GM12891 (cell line): ENCODE measurements at places on chromosomes 16 and 17.

- no peak for DNase-seq
Measured at GRCh38 chr16:24514096-24514495, 25.3 kb upstream of the RBBP6 start.

GRCh38 chr16:19874026-19874425 is 10.6 kb downstream of the GPRC5B start:
- no peak for DNase-seq

GRCh38 chr17:27088767-27089078 is 205.2 kb upstream of the WSB1 start:
- DNase-seq = no peak

DNA sequence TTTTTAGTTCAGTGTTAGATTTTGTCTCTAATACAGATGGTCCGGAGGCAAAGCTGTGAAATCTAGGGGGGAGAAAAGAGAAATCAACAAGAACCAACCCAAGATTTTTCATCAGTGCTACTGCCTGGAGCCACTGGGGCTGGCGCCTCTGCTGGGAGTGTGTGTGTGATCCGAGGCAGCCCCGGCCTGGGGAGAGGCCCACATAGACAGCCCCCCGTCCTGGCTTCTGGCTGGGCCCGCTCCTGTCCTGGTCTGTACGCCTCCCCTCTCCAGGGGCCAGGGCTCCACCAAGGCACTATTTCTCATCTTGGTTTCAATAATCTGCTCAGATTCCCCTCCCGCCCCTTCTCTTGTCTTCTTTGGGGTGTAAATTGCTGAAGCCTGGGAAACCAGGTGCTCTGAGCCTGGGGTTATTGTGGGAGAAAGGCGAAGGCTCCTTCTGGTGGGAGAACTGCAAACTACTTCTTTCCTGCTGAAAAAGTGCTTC is 7.8 kb downstream of the BAHCC1 start:
- no peak for DNase-seq

GRCh38 chr17:44599298-44600175 is 42.3 kb downstream of the FZD2 start:
- DNase-seq = no peak

- DNase-seq = no peak
Measured at GRCh38 chr17:44008205-44008909, 3.9 kb downstream of the NAGS start.

- peak; percentile 97 for DNase-seq
Measured at GRCh38 chr17:40095944-40096791, 4.2 kb downstream of the NR1D1 start.

DNA sequence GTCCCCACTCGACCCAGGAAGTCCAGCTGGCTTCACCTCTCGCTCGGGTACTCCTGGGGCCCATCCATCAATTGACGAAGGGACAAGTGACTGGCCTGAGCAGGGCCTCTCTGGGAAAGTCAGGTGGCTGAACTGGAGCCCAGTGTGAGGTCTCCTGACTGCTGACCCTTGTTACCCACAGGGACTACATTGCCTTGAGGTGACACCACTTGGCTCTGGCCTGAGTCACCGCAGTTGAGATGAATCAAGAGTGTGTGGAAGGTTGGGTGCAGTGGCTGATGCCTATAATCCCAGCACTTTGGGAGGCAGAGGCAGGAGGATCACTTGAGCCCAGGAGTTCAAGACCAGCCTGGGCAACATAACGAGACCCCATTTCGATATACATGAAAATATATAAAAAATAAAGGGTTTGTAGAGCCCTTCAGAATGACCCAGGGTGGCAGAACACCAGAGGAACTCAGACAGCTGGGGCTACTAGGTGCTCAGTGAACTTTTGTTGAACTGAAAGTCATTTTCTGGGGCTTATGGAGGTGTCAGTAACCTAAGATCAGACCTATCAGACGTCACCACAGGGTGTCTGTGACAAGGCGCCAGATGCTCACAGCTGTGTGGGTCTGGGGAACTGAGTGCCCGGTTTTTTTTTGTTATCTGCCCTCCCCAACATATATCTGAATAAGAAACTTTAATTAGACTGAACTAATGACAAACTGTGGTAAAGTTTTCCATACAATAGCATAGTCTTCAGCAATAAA is 14.8 kb upstream of the ZFP90 start:
- no peak for DNase-seq

GRCh38 chr17:80441133-80441578 is 26.2 kb downstream of the ENDOV start:
- DNase-seq = peak; percentile 92

GRCh38 chr17:53707566-53707965 is 115.2 kb upstream of the KIF2B start:
- DNase-seq = no peak

- DNase-seq = no peak
Measured at GRCh38 chr16:29819506-29819905, 756 bp upstream of the MVP start.

GRCh38 chr17:79859676-79860615 is 20.7 kb upstream of the CBX4 start:
- DNase-seq = no peak

DNA sequence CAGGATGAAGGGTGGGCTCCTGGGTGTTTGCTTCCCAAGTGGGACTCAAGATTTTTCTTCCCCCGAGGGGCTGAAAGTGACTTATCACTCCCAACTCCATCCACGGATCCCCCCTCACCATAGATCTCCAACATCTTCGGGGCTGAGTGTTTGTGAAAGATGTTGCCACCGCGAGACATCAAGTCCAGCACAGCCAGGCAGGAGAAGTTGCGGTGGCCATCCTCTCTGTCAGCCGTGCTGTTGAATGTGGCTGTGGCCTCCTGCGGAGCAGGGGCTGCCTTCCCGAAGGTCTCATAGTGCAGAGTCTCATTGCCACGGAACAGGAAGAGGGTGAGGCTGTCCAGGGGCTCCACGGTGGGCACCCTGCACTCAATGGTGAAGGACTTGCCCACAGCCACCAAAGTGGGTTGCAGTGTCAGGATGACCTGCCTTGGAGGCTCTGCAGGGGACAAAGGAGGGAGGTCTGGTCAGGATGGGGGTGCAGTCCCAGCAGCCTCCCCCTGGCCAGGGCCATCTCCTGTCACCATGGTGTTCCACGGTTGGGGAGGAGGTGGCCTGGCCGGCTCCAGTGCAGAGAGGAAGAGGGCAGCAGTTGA is 5.5 kb downstream of the PRR29 start:
- DNase-seq = no peak

GRCh38 chr17:75516619-75517296 is 430 bp downstream of the TSEN54 start:
- DNase-seq = no peak

GRCh38 chr16:89210165-89210903 is 7.2 kb upstream of the ZNF778 start:
- no peak for DNase-seq
